ENCODE measurements at places on chromosomes 6 and 20.

GRCh38 chr6:163759542-163759941 is 345.0 kb downstream of the QKI start:
- DNase-seq = no peak

- no peak for DNase-seq
Measured at GRCh38 chr6:32692019-32692418, 25.6 kb upstream of the HLA-DQB1 start.

GRCh38 chr6:84258268-84258667 is 30.8 kb upstream of the CEP162 start:
- no peak for DNase-seq

DNA sequence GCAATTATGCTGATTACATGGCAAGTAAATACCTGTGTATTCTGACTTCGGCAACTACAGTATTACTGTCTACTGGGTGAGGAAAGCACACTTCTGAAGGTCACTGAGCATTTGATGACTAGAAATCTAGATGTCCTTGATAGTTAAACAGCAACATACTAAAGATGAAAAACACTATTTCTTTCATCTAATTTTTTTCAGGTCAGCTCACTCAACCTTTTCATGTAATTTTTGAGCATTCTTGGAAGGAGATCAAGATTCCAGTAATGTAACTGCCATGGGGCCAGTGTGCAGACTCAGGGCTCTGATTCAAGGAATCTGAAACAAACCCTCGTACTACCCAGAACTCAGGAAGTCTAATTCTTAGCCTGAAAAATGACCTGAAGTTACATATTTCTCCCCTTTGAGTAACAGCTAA is 222.6 kb upstream of the TAB2 start:
- DNase-seq = no peak

DNA sequence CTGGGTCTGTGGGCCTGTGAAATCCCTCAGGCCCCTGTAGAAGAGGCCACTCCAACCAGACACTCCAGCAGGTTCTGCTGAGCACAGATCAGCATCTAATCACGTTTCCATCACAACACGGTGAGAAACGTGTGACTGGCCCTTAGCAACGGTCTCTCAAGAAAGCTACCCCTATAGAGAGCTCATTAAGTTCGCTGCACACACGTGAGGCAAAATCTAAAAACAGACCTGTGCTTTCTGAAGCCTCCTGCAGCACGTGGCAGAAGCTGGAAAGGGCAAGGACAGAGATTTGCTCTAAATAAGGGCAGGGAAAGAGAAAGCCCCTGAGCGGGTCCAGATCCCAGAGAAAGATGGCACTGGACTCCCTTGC is 56.5 kb downstream of the GPR6 start:
- DNase-seq = no peak

DNA sequence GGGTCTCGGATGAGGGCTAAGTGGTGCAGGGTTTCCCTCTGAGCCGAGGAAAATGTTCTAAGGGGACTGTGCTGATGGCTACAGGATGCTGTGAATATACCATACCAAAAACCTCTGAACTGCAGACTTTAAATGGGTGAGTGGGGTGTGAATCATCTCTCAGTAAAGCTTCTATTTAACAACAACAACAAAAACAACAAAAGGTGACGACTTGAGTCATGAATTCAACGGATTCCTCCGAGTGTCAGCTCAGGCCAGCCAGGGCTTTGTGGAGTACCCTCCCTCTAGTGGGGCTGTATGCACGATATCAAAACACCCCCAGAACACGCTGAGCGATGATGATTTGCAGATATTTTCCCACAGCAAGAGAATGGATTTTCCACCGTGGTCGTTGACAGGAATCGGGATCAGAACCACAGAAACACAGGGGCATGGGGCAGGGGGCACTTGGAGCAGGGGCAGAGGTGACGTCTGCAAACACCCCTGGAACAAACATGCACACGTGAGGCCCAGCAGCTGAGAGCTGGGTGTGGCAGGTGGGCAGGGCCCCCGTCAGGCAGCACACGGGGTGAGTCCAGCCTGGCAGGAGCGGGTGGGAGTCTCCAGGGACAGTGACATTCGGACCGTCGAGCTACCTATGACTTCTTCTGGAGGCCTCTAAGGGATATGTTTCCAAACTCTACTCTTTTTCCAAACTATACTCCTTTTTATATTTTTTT is 38.6 kb downstream of the SLC2A4RG start:
- no peak for DNase-seq

DNA sequence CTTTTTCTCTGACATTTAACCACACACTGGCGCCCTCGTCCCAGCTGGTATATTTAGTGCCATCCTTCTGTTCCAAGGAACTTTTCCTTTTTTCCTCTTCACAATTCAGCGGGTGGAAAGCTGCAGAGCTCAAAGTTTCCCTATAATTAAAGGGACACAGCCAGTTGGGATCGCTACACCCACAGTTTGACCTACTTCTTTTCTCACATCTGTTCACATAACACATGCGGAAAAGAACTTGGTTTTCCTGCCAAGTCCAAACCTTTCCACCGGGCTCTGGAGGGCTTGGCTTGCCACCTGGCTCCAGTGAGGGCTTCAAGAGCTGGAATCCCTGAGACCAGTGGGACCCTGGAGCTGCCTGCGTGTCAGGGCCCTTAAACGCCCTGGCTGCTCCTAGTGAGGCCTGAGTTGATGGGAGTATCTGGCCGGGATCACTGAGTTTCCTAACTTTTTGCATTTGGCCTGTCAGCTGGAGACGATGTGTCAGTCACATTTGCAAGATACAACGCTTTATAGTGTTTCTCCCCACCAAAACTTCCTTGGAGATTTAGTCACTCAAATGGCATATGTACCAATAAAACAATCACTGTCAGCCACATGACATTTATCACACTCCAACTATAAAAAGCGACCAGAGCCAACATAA is 176.0 kb downstream of the SASH1 start:
- no peak for DNase-seq

DNA sequence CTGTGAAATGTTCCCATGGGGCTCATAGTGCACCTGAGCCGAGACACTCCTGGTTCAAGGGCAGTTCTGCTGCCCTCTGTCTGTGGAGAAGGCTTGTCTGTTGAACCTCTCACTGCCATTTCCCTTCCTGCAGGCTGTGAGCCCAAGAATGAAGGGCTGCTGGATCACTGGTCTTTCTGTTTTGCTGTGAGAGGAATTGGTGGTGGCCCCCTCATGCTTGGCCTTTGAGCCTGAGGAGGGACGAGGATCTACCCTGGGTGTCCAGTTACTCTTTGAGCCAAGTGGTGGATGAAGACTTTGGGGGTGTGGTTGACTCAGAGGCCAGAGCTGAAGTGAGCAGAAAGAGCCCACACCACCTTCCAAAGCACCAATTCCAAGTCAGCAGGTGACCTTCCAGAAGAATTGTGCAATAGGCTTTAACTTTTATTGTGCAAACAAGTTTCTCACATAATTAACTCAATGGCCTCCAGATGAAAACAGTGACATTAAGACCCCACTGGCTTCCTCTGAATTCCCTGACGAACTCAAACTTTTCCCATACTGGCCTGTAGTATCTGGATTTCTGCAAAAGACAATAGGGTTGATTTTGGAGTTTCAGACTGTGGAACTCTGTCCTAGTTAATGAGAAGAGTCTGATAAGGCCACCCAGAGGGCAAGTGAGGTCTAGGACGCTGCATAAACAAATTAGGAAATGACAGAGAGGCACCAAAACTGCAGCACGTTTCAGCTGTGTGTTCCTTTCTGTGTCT is 101.5 kb downstream of the PHACTR3 start:
- DNase-seq = no peak

DNA sequence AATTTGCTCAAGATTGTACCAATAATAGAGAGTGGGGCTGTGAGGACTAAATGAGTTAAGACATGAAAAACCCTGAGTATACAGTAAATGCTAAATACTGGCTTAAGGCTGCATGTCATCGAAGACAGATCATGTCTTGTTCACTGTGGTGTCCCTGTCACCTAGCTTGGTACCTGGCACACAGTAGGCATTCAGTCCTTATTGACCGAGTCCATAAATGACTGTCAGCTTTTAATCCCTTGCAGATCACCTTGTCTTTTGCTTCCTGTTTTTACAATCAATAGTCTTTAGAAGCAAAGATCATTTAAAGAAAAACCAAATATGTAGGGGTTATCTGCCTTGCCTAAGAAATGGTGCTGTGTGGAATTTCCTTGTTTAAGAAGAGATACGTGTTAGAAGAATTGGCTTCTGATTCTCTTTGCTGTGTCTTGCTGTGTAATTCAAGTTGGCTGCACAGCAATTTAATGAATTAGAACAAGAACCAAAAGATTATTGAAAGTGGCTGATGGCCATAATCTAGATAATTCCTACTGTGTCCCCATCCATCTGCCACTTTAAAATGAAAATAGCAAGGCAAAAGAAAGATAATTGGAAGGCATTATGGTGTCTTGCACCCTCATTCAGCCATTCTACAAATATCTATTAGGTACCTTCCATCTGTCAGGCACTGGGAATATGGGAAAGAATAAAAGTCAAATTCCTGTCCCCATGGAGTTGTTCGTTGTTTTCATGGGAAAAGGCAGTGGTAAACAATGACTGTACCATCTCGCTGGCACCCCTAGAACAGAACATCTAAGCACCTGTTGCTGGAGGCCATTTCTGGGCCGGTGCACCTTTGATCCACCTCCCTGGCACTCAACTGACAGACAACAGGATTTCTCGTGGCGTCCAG is 12.4 kb upstream of the MAPK13 start:
- DNase-seq = no peak
